CD4-positive, alpha-beta T cell treated with Interleukin-6 at 100 ng/mL for 8 hours (primary cell): ENCODE measurements at places on chromosomes 2 and 18.

- no peak for DNase-seq
Observed at GRCh38 chr2:21772624-21773023, 648.9 kb downstream of the TDRD15 start.

GRCh38 chr2:128710242-128710641, 391.6 kb upstream of the HS6ST1 start:
- no peak for DNase-seq

GRCh38 chr2:158512323-158512722, 55.6 kb downstream of the PKP4 start:
- no peak for DNase-seq

DNA sequence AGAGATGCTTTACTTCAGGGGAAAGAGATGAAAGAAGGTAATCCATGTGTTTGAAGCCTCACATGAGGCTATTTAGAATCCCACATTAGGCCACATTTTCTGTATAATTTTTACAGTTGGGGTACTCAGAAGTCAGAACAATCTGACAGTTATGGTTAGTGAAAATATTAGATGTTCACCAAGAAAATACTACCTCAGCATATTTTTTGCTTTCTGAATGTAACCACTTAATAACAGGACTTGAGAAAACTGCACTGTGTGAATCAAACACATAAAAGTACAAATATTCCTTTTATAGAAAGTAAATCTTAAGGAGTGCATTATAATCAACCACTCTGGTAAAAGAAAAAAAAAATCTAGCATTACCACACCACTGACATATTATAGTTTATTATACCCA, 169.3 kb downstream of the SATB2 start:
- DNase-seq, result no peak

DNA sequence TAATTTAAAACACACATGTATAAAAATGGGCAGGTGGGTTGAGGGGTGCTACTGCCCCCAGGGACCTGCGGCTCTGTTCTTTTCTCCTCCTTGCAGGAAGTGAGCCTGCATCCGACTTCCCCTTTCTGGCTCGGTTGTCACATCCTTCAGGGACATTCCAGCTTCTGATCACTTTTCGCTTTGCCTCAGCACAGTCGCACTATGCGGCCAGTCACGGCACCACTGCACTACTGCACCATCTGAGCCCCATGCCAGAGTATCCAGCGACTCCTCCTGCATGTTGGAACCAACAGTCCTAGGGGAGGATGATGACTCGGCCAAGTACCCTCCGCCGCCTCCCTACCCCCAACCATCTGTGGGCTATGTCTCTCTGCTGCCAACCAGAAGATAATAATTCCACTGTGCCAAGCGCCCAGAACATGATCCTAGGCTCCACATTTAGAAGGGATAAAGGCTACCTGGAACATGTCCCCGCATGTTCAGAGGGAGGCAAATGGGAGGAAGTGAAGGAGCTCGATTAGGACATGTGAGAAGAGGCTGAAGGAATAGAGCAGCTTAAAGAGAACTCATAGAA, 17.6 kb downstream of the CDC42EP3 start:
- peak; percentile 15 for DNase-seq

- no peak for DNase-seq
Observed at GRCh38 chr18:62379051-62379450, 53.9 kb downstream of the TNFRSF11A start.

DNA sequence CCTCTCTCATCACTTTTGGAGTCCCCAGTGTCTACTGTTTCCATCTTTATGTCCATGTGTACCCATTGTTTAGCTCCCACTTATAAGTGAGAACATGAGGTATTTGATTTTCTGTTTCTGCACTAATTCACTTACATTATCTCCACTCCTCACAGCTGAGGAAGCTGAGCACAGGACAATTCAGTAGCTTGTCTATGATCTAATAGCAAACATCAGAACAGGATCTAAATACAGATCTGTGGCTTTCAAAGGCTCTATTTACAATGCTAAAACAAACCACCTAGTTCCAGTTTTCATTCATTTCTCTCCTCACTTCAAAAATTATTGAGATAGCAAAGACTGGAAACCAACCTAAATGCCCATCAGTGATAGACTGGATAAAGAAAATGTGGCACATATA, 52.0 kb upstream of the DDX18 start:
- no peak for DNase-seq

- DNase-seq, result no peak
Observed at GRCh38 chr2:43438342-43438741, 157.5 kb downstream of the THADA start.

DNA sequence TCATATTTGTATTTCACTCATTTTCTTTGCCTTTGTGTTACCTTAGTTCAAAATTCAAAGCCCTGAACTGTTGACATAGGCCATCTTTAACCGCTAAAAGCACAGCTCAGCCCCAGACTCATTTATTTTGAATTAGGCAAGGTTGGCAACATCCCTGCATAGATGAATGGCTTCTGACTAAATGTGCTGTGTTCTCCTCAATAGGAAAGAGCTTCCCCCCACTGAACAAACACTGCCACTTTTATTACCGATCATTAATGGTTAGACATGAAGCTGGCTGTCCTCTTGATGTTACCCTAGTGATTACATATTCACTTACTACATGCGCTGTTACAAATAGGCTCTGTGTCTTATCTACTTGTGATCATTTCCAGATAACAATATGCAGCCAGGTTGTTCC, 170.7 kb downstream of the ADCYAP1 start:
- DNase-seq, result no peak

DNA sequence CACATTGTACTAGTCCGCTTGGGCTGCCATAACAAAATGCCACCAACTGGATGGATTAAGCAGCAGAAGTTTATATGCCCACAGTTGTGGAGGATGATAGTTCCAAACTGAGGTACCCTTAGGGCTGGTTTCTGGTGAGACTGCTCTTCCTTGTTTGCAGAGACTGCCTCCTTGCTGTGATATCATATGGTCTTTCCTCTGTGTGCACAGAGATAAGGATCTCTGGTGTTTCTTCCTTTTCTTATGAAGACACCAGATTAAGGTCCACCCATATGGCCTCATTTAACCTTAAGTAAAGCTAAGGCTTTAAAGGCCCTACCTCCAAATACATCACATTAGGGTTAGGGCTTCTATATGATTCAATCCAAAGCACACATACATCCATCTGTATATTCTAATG, 738.2 kb upstream of the GCFC2 start:
- DNase-seq, result no peak

DNA sequence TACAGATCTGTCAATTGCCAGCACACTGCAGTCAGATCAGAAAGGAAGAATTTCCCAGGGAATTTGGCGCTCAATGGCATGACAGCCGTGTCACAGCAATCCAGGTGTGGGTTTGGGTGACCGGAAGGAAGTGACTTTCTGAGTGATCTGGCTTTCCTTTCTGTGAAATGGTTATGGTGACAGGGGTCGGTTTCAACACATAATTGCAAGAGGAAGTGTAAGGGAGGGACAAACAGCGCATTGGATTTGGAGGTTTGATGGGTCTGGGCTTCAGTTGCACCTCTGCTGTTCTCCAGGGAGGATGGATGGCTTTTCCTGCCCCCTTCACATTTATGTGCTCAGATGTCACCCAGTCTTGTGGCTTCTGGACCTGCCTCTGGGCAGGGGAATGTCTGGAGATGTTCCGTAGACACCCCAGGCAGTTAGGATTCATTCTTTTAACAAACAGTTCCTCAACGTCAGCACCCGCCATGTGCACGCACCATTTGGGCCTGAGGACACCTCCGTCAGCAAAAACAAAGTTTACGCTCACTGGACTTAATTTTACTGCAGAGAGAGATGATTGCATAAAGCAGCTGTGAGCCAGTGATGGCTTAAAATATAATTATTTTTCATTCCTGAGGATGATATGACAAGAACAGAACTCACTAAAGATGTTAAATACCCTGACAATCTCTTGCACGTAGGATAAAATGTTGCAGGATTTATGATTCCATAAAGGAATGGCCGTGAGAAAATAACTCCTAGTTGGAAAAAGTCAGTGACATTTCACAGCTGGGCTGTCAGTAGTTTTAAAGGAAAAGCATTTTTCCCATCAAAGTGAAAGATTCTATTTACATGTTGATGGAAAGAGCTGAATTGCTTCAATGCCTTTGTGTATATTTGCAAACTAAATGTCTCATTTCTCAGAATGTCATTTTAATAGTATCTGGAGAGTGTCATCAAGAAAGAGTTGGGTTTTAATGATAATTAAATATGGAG, 36.9 kb downstream of the MBP start:
- DNase-seq, result no peak

DNA sequence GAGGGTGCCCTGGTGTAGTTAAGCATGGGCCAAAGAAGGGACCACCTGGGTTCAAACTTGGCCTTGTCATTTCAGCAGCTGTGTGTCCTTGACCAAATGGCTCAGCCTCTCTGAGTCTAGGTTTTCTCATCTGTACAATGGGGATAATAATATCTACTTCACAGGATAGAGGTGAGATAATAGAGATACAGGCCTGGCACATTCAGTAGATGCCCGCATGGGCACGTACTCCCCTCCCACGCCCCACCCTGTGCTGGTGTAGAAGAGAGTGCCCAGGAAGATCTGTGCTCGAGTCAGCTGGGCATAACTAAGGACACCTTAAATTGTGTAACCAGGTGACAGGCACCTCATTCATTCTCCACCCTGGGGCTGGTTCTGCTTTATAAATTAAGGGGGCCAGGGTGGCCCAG, 8.4 kb upstream of the TMEM185B start:
- DNase-seq, result no peak
